Testis (tissue), 5 donors: ENCODE measurements at places on chromosomes 11 and 22. TPM values are rescaled to one million over a fixed set of nuclear protein-coding genes. Genes with fewer than 3 reads are reported as not detected.

GRCh38 chr11:35794333-35794732, 131.8 kb downstream of the TRIM44 start:
- no peak for DNase-seq
- H3K27ac ChIP-seq: no peak overlapping the region

- no peaks in the 10 kb centered on the region for H3K36me3 ChIP-seq
- no peaks in the 10 kb centered on the region for H3K27me3 ChIP-seq
- H3K4me1 ChIP-seq: no peaks in the 10 kb centered on the region
These were observed 9.4 kb upstream of the SOX6 start for GRCh38 chr11:16365581-16366228.

GRCh38 chr22:39205344-39206021, 39.3 kb downstream of the PDGFB start:
- no peak overlapping the region for H3K4me3 ChIP-seq
- DNase-seq: no peak
- no peaks in the 10 kb centered on the region for H3K27me3 ChIP-seq
- H3K36me3 ChIP-seq: no peaks in the 10 kb centered on the region
- H3K4me1 ChIP-seq: no peaks in the 10 kb centered on the region
- H3K27ac ChIP-seq: no peak overlapping the region

GRCh38 chr11:31973172-31973571, 117.7 kb upstream of the RCN1 start:
- DNase-seq: no peak
- no peaks in the 10 kb centered on the region for H3K36me3 ChIP-seq
- no peaks in the 10 kb centered on the region for H3K27me3 ChIP-seq
- H3K27ac ChIP-seq: no peak overlapping the region

GRCh38 chr22:47201186-47201995, 438.9 kb downstream of the TBC1D22A start:
- no peak overlapping the region for H3K27ac ChIP-seq
- no peaks in the 10 kb centered on the region for H3K27me3 ChIP-seq
- H3K4me1 ChIP-seq: peaks cover 15% of the 10 kb centered on the region
- peak; percentile 6 for DNase-seq
- H3K4me3 ChIP-seq: no peak overlapping the region

- H3K4me3 ChIP-seq: peak overlapping the region; percentile 81
- no peaks in the 10 kb centered on the region for H3K36me3 ChIP-seq
These were observed 840 bp downstream of the GRAMD1B start for GRCh38 chr11:123430721-123431497.

- DNase-seq: peak; percentile 18
- no peaks in the 10 kb centered on the region for H3K36me3 ChIP-seq
- peaks cover 20% of the 10 kb centered on the region for H3K4me1 ChIP-seq
- no peak overlapping the region for H3K27ac ChIP-seq
- H3K27me3 ChIP-seq: no peaks in the 10 kb centered on the region
These were observed 12.9 kb downstream of the NEAT1 start for GRCh38 chr11:65435411-65435931.

DNA sequence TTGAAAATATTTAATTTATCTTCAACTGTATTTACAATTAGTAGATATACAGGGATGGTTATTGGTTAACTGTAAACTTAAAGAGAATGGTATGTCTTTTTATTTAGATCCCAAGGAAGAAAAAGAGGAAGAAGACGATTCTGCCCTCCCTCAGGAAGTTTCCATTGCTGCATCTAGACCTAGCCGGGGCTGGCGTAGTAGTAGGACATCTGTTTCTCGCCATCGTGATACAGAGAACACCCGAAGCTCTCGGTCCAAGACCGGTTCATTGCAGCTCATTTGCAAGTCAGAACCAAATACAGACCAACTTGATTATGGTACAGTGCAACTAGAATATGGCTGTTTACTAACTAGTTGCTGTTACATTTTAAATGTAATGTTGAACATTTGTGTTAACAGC, 12.7 kb upstream of the CNTF start:
- no peaks in the 10 kb centered on the region for H3K36me3 ChIP-seq
- no peak overlapping the region for H3K27ac ChIP-seq
- no peaks in the 10 kb centered on the region for H3K27me3 ChIP-seq
- no peak overlapping the region for H3K4me3 ChIP-seq

DNA sequence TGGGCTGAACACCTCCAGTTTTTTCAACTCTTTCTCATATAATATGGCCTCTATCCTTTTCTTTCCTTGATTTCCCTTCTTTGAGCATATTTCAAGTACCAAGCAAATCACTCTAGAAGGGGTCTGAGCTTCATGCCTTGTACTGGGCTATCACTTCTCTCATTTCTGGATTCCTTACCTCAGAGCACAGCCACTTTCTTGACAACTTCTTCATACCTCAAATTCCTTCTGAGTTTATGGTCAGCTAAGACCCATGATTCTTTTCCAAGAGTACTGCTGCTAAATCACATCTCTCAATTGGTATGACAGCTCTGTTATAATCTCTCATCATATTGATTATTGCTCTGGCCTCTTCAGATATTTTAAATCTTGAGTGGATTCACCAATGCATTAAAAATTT, 224.8 kb upstream of the ZBED5 start:
- DNase-seq: no peak
- H3K4me3 ChIP-seq: no peak overlapping the region
- H3K4me1 ChIP-seq: no peaks in the 10 kb centered on the region
- no peaks in the 10 kb centered on the region for H3K27me3 ChIP-seq

DNA sequence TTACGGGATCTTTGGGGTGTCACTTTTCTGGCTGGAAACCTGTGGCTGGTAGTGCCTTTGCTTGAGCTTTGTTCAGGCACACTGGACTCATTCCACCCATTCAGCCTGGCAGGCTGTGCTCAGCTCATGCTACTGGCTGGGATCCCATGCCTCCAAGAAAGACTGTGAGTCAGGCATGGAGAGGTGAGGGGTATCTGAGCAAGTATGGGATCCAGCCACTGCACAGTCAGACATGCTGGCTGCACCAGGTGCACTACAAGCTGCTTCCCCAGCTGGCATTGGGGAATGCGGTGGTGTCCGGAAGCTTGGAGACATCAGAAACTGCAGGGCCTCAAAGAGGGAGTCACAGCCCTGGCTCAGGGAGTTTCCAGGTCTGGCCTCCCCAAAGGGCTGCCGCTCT, 12.0 kb upstream of the MED17 start:
- no peak overlapping the region for H3K4me3 ChIP-seq
- no peaks in the 10 kb centered on the region for H3K36me3 ChIP-seq
- DNase-seq: no peak
- H3K27ac ChIP-seq: no peak overlapping the region

GRCh38 chr11:78419327-78419726, 1.7 kb upstream of the GAB2 start:
- no peak overlapping the region for H3K27ac ChIP-seq
- H3K4me1 ChIP-seq: peaks cover 5% of the 10 kb centered on the region
- no peaks in the 10 kb centered on the region for H3K27me3 ChIP-seq

DNA sequence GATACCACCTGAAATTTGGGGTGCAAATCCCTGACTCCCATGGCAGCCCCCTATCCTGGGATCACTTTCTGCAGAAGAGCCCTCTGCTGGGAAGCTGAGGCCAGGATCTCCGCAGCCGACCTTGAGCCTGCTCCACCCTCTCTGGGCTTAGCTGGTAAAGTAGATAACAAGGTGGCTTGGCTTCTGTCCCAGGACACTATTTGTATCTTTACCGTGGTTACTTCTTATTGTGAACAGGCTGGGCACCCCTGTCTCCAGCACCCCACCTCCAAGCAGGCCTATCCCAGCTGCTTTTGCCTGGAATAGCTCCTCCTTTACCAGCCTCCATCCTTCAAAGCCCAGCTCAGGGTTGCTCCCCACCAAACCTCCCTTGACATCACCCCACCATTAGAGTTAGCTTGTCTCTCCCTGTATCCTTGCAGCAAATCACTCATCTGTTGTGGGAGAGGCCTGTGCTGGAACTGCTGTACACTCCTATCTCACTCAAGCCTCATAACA, 35.2 kb upstream of the P2RY2 start:
- H3K27me3 ChIP-seq: no peaks in the 10 kb centered on the region
- no peaks in the 10 kb centered on the region for H3K36me3 ChIP-seq
- peaks cover 14% of the 10 kb centered on the region for H3K4me1 ChIP-seq
- H3K4me3 ChIP-seq: no peak overlapping the region
- DNase-seq: peak; percentile 93

DNA sequence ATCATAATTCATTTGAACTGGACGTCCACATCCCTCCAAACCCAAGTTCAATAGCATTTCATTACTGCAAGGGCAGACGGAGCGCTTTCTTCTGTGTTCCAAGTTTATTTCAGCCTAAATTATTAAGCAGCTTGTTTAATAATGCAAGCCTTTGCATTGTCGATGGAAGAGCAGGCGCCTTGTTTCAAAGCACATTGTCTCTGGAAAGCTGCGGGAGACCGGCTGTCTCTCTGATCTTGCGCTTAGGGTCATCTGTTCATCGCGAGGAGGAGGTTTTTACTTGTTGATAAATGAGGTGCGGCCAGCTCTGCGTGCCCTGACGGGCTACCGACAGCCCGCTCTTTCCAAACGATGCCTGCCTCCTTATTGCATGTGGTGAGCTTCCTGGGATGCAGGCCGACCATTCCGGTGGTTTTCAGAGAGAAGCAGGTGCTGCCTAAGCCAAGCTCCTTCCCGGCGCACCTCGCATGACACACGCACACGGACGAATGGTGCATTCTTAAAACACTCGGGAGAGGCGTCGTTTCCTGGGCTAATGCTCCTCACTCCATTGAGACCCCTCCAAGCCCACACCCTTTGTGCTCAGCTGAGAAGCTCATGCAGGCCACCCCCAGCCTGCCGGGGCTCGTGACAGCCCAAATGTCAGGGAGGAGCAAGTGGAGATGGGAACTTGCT, 456.9 kb downstream of the BRD1 start:
- H3K36me3 ChIP-seq: no peaks in the 10 kb centered on the region
- H3K4me1 ChIP-seq: no peaks in the 10 kb centered on the region
- H3K27me3 ChIP-seq: no peaks in the 10 kb centered on the region
- no peak overlapping the region for H3K27ac ChIP-seq
- no peak for DNase-seq
- no peak overlapping the region for H3K4me3 ChIP-seq

DNA sequence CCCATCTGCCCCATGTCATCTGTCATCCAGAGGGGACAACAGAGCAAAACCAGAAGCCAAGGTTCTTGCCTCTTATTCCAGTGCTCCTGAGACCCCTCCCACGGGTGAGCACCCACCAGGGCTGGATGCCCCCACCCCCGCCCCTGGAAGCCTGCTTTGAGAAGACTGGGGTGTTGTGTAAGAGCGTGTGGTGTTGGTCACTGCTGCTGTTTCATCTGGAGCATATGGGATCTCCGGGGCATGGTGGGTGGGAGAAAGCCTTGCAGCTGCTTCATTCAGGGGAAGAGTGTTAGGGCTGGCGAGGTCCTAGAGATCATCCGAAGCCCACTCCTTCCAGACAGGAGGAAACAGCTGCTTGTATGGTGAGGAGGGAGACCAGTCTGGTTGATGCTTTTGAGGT, 54.1 kb downstream of the CHRDL2 start:
- DNase-seq: peak; percentile 7
- H3K36me3 ChIP-seq: no peaks in the 10 kb centered on the region
- no peak overlapping the region for H3K27ac ChIP-seq
- H3K4me1 ChIP-seq: peaks cover 9% of the 10 kb centered on the region

GRCh38 chr11:64233913-64234586, at the start of gene VEGFB:
TSS of gene VEGFB (plus strand) at chr11:64234584. CDS start at chr11:64234834, 250 bp downstream.
- peak within 1 kb of the TSS; percentile 77 for H3K27ac ChIP-seq
- peak; percentile 67 for DNase-seq
- peaks cover 27% of the 10 kb centered on the region for H3K4me1 ChIP-seq
- H3K36me3 ChIP-seq: no peaks in the 10 kb centered on the region
- peak within 1 kb of the TSS; percentile 61 for H3K4me3 ChIP-seq
- no peaks in the 10 kb centered on the region for H3K27me3 ChIP-seq

GRCh38 chr11:2517016-2517385, 72.2 kb downstream of the KCNQ1 start:
- no peak for DNase-seq
- no peak overlapping the region for H3K27ac ChIP-seq
- H3K36me3 ChIP-seq: no peaks in the 10 kb centered on the region
- H3K4me1 ChIP-seq: no peaks in the 10 kb centered on the region

Gene CYTH4
- total RNA-seq: 2.7 TPM

Gene FAM118B
- 27.4 TPM for total RNA-seq

Gene KCNJ4
- 3.0 TPM for total RNA-seq

Gene KCNJ5
- 0.55 TPM for total RNA-seq

Gene HBD
- total RNA-seq: not detected

Gene KRTAP5-1
- not detected for total RNA-seq

Gene MUC5B
- 0.87 TPM for total RNA-seq

Gene ANO5
- 7.1 TPM for total RNA-seq
